ENCODE measurements at places on chromosomes 3 and 15.

DNA sequence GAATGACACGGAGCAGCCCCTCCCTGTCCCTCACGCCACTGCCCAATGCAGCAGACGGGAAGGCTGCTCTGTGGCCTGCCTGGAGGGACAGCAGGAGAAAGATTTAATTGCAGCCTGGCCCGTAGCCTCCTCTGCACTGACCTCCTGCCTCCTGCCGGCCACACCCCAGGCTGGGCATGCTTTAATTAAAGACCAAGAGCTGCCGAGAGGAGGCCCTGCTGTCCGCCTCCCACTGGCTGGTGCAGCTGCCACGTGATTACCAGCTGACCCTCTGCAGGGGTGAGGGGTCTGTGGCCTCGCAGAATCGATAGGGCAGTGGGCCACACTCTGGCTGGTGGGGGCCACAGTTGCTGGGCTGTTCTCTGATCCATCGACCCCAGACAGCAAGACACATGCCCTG, 100.2 kb upstream of the PRR23E start:
- DNase-seq = no peak

DNA sequence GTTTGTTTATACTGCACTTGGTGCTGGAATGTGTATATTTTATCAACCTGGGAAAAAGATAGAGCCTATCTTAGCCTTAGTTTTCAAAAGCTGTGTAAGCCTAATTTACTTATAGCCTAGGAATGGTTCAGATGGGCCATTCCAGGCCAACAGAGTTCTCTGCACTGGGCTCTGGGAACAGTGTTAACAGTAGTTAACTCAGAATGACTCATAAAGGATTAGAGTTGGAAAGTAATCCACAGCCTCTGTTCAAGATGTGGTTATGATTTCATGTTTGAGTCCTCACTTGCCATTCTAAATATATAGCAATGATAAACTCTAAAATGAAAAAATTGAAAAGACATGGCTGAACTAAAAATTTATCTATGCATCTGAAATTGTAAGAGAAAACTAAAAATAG, 22.6 kb upstream of the PEX5L start:
- DNase-seq = no peak

- DNase-seq = no peak
These were observed 181.9 kb upstream of the TTC14 start for GRCh38 chr3:180420016-180420415.

DNA sequence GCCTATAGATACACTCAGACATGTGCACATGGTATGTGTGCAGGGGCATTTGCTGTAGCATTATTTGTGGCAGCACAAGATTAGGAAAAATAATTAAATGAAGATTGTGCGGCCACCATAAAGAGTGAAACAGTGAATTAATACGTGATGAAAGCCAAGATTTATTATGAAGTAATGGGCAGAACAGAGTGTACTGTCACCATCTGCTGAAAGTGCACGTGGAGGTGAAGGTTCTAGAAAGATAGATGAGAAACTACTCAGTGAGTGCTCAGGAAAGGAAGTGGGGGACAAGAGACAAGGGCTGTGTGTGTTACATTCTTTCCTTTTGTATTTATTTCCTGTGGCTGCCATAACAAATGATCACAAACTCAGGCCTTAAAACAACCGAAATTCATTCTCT, 246.1 kb upstream of the ATP10A start:
- no peak for DNase-seq

DNA sequence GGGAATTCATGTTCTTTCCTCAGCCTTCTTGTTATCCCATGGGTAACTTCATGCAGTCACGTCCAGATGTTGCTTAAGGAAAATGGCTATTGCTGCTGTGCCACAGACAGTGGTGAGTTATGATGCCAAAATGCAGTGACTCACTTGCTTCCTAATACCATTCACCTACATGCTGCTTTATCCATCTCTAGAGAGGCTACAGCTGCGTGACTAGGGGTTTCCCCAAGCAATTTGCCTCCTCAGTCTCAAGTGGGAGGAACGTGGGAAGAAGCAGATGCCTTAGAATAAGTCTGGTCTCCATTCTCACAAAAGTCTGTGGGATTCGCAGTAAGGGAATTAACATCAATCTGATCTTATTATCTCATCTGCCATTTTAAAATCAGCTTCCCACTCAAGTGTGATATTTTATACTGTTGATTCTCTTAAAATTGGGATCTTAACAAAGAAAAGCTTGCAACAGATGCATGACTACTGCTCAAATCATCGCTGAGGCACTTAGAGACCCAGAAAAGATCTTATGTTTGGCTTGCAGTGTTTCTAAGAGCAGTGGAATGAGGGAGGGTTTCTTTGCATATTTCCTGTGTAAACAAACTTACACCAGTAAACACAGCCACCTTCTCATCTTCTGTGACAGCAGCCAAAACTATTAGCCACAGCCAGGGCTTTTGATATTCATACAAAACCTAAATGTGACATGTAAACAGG, 62.0 kb upstream of the ACP3 start:
- DNase-seq = no peak

DNA sequence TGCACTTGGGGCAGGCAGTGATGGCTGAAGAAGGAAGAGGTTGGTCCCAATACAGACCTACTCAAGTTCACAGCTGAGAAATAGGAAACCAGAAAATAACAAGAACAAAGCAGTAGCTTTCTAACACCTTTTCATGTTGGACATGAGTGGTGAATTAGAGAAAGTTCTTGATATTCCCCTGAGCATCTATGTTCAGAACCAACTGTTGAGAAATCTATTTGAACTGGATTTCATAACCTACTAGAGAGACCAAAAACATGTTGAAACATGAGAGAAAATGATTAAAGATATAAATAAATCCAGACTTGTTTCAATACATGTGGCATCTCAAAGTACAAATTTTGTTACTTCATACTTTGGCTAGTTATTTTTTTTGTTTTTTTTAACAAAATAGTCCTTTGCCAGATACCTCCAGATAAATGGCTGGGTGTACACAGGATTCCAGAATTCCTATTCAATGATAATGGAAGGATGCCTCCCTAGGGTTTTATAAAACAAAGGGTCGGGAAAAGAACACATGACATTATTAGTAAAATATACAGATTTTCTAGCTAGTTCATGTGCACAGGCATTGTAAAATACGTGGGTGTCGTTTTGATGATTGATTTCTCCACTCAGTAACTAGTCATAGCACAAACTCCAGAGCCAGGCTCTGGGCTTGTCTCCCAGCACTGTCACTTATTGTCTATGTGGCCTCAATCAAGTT, 34.4 kb upstream of the TNFSF10 start:
- DNase-seq = no peak

GRCh38 chr3:16395212-16395611, 118.3 kb downstream of the RFTN1 start:
- no peak for DNase-seq

DNA sequence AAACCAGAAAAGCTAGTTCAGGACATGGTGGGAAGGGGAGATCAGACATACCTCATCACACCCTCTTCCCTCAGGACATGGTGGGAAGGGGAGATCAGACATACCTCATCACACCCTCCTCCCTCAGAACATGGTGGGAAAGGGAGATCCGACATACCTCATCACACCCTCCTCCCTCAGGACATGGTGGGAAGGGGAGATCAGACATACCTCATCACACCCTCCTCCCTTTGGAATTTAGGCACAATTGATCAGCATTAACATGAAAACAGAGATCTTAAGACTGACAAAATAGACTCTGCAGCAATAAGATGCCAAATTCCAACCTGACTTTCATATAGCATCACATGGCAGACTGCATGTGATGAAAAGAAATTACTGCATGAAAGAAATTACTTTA, 412.7 kb upstream of the ZNF717 start:
- DNase-seq = no peak

DNA sequence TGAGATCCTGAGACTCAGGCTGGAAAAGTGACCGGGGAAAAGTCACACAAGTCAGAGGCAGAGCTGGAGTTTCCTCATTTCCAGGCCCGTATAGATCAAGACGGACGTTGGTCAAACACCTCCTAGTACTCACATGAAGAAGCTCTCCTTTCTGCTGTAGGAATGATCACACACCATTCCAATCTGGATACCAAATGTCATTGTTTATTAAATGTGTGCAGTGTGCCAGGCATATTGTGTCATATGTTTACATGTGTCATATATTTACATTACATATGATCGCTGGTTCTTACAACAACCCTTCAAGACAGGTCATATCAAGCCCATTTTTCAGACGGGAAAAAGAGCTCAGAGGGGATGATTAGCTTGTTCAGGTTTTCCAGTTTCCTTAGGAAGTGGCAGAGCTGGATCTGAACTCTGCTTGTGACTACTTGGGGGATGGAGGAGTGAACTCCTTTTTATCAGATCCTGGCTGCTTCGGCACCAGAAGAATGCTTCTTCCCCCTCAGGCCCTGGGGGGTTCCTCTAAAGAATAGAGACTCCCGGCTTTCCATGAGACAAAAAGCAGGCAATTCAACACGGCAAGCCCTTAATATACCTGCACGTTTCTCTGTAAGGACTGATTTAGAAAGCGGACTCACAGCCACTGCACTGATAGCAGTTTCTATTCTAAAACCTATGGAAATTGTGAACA, 41.9 kb downstream of the FAM43A start:
- no peak for DNase-seq

DNA sequence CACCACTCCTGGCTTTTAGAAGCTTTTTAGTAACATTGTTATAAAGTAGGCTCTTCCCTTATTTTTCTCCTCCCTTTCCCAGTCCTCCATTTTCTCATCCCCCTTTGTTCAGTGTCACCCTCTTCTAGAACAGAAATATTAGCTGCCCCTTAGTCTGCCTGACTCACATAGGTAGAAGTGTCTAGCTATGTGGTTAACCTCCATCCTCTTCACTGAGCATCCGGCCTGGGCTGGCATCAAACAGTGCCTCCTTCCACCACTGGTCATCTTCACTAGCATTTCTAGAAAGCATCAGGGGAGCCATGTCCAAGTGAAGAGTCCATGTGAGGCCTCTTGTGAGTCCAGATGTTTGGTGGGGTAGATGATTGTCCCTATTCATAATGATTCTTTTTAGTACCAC, 70.0 kb upstream of the SKOR1 start:
- DNase-seq = no peak

- DNase-seq = no peak
These were observed 10.6 kb upstream of the RBM5 start for GRCh38 chr3:50078091-50078490.

DNA sequence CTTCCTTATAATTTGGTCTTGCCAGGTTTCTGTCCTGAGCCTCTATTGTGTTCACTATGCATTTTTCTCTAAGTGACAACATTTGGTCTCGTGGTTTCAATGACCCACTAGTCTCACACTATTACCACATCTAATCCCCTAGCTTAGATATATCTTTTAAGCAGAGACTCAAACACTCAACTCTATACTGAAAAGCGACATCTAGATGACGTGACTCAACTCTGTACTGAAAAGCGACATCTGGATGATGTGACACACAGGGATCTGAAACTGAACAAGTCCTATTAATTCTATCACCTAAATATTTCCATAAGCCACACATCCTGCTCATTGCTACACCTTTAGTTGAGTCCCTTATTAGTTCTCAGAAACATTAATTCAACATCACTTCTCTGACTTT, 141.7 kb upstream of the MBNL1 start:
- no peak for DNase-seq

DNA sequence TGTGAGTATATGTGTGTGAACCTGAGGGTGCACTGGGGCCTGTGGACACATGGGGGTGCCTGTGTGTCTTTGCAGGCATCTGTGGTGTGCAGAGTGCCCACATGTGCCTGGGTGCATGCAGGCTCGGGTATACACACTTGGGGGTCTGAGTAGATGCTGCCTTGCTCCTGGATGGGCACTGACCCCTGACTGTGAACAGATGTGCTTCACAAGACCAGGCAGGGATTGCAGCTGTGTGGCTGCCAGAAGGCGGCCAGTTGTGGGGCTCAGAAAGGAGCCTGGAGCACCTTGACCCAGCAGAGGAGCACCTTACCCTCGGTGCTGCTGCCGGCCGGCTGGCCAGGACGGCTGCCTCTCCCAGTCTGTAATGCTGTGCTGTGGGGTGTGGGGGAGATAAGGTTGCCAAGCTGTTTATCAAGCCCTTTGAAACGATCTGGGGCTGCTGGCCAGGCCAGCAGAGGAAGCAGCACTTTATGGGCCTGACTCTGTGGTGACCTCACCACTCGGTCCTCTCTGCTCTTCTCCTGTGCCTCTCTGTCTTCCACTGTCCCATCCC, 55.5 kb upstream of the MRPS22 start:
- DNase-seq = no peak

DNA sequence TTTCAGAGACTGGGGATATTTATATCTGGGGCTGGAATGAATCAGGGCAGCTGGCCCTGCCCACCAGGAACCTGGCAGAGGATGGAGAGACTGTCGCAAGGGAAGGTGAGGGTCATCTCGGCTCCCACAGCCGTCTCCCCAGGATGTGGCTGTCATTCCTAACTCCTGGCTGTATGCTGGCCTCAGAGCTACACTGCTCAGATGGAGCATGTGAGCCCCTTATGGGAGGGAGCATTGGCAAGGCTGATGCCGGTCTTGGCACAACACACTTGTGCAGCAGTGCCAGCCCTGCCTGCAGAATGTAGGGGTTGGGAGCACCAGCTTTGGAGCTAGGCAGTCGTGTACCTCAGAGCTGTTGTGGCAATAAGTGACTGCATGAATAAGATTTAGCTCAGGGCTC, 5.2 kb downstream of the RCCD1 start:
- DNase-seq = no peak

DNA sequence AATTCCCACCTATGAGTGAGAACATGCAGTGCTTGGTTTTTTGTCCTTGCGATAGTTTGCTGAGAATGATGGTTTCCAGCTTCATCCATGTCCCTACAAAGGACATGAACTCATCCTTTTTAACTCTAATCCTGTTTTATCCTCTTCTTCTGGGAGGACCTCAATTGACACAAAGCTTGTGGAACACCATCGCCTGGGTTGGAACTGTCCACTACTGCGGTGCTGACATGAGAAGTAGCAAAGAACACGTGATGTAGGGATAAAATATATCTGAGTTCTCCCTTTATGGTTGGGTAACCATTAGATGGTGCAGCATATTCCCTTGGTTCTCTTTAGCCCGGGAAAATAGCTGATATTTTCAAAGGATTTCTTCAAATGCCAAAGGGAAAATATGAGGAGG, 105.3 kb upstream of the TOPAZ1 start:
- DNase-seq = no peak

DNA sequence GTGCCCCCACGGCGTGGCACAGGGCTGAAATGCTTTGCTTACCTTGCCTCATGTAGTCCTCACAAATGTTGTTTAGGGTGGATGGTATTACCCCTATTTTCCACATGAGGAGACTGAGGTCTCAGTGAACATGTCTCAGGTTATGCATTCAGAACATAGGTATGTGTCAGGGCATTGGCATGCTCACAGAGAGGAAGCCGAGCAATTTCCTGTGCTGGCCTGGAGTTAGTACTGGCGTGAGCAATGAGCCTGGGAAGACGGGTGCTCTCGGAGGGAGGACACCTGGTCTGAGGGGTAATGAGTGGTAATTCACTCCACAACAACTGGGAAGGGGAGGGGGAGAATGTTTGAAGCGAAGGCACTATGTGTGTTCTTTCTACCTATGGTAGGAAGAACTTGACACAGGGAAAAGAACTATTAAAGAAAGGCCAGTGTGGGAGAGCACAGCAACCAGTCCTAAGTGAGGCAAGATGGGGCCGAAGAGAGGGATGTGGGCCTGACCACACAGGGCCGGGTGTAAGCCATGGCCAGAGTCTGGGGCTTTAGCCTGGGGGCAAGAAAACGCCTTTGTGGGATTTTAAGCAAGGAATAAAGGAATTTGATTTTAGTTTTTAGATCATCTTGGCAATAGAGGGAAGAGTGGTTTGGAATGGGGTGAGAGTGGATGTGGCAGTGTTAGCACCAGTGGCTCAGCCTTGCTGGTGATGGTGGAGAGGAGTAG, 4.9 kb upstream of the FAM131A start:
- DNase-seq = no peak

GRCh38 chr3:42214064-42214463, 51.9 kb downstream of the CCK start:
- DNase-seq = no peak

- no peak for DNase-seq
These were observed 465.3 kb upstream of the AGTR1 start for GRCh38 chr3:148232389-148232788.
